ENCODE measurements at places on chromosomes 7 and 10.

- no peak for DNase-seq
Observed at GRCh38 chr7:98049034-98049433, 57.6 kb upstream of the LMTK2 start.

GRCh38 chr7:87784424-87784823, 91.7 kb downstream of the SLC25A40 start:
- no peak for DNase-seq

GRCh38 chr10:77949167-77949566, 22.6 kb upstream of the DLG5 start:
- DNase-seq: no peak

GRCh38 chr10:43355749-43356371, 15.6 kb upstream of the FXYD4 start:
- no peak for DNase-seq

- DNase-seq: no peak
Observed at GRCh38 chr10:5584895-5585516, 60.2 kb downstream of the CALML3 start.

DNA sequence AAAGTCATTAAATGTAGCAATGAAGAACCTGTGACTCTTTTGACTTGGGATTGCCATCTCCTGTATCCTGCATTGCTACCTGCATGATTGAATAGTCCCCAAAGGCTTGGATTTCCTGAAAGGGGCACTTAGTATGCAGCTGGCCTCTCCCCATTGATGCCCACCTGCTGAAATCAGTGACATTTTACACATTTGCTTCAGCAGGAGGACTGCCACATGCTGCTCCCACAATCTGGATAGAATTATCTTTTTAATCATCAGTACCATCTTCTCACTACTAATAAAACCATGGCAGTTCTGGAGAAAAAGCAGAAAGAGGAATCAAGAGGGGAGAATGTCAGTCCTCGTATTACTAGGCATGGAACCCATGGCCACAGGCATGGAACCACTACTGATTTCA, 67.8 kb downstream of the SLC13A1 start:
- no peak for DNase-seq

DNA sequence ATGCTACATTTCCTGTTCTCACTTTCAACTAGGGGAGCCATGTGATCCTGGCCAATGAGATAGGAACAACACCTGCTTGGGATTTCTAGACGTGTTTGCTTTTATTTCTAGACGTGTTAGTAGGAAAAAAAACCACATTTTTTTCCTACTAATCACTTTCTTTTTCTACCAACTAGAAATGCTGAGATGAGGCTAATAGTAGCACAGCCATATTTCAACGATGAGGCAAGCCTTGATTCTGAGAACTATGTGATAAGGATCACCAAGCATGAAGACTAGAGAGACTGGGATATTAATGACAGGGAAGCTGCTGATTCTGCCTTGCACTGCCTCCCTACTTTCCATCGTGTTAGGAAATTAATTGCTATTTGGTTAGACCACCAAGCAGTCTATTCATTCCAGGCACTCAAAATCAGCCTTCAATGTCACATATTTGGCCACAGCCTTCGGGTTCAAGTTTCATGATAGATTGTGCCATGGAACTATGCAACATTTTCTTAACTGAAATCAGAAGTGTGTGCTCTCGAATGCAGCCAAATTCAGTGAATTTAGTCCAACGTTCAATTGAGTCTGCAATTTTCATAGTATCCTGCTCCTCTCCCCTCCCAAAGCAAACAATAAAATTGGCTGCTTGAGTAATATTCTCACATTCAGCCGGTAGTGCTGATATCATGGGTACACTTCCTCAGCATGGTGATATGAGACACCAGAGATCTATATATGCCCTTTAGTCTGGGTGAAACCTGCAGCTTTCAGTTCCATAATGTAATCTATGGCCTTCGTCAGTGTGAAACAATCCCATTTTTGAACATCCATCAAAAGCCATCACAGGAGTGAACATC, 98.1 kb downstream of the GPR37 start:
- DNase-seq: no peak

- DNase-seq: no peak
Observed at GRCh38 chr10:93075369-93076221, 1.9 kb downstream of the CYP26A1 start.

GRCh38 chr7:151818674-151819519, 58.0 kb downstream of the PRKAG2 start:
- DNase-seq: no peak

DNA sequence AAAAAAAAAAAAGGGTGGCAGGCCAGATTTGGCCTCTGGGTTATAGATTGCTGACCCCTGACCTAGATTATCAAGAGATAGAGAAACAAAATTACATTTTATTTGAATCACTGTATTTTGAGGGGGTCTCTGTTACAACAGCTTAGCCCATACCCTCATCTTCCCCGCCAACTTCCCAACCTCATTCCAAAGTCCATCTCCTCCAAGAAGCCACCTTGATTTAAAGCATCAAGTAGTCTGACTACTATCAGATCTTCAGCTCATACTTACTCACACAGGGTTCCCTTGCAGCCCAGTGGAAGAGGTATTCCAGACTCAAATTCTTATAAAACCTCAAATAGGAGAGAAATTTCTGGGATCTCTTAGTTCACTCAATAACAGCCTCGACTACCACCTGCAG, 20.4 kb downstream of the ZC3HAV1 start:
- DNase-seq: no peak

GRCh38 chr7:116393654-116394053, 105.9 kb upstream of the CAV2 start:
- no peak for DNase-seq

DNA sequence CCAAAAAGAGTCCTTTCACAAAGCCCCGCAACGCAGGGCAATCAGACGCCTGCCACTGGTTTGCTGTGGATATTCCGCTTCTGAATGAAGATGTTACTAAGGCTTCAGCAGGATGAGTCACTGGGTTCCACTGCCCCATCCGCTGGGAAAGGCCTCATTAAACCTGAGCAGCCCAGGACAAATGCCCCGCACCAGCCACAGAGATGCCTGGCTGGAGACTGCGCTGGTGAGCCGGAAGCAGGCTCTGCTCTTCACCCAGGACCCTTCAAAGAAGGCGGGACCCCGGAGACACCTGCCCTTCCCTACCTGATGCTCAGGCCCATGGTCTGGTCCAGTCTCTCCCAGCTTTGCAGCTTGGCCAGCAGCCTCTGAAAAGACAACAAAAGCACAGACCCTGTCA, 19.8 kb downstream of the MAD1L1 start:
- no peak for DNase-seq

DNA sequence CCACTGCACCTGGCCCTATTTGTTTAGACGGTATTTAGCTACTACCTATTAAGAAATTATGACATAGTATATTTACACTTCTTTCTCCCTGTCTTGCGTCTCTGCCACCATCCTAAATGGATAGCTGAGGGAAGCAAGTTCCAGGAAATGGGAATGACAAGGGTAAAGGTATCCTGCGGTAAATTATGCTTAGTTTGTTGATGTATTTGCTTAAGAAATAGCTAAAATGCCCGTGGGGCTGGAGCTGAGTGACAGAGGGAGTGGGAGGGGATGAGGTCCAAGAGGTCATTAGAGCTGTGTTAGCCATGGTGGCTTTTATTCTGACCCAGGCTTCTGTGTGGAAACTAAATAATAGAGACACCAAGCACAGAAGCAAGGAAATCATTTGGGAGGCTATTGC, 29.0 kb upstream of the UBE2D1 start:
- DNase-seq: no peak

GRCh38 chr7:33624215-33624614, 281.1 kb upstream of the BMPER start:
- no peak for DNase-seq

- peak; percentile 48 for DNase-seq
Observed at GRCh38 chr7:27388561-27388960, 146.0 kb downstream of the EVX1 start.

- no peak for DNase-seq
Observed at GRCh38 chr7:87874066-87874465, 2.1 kb downstream of the SLC25A40 start.

- no peak for DNase-seq
Observed at GRCh38 chr10:25633542-25633941, 300.5 kb upstream of the MYO3A start.

Measured in osteocyte (in vitro differentiated cells).